Astrocyte of the spinal cord (primary cell): ENCODE measurements at places on chromosomes 7 and 10.

- DNase-seq = no peak
These were observed 46.4 kb downstream of the TBATA start for GRCh38 chr10:70738761-70739121.

GRCh38 chr10:78277314-78278057 lies 243.8 kb downstream of the RPS24 start:
- no peak for DNase-seq

DNA sequence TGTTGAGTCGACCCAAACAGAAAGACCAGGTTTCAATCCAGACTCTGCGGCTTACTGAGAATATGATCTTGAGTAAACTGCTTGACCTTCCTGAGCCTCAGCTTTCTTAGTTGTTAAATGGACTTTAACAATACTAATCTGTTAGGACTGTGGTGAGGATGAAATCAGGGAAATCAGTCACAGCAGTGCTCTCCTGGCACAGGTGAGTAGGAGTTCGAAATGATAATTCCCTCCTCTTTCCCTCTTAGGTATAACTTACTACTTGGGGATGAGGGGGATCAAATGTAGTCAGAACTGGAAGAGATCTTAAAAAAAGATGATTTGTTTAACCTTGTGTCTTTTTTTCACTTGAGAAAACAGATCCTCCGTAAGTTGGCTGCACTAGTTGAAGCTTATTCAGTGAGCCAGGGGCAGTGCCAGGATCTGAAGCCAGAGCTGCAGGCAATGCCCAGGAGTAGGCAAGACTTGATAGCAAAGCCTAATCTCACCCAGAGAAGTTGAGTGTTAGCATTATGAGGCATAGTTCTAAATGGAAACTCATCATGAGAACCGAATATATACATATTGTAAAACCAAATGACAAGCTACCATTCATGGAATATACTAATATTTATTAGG lies 1.8 kb upstream of the MAGI2 start:
- no peak for DNase-seq

GRCh38 chr7:93171606-93172226 lies 23.5 kb upstream of the SAMD9L start:
- no peak for DNase-seq

DNA sequence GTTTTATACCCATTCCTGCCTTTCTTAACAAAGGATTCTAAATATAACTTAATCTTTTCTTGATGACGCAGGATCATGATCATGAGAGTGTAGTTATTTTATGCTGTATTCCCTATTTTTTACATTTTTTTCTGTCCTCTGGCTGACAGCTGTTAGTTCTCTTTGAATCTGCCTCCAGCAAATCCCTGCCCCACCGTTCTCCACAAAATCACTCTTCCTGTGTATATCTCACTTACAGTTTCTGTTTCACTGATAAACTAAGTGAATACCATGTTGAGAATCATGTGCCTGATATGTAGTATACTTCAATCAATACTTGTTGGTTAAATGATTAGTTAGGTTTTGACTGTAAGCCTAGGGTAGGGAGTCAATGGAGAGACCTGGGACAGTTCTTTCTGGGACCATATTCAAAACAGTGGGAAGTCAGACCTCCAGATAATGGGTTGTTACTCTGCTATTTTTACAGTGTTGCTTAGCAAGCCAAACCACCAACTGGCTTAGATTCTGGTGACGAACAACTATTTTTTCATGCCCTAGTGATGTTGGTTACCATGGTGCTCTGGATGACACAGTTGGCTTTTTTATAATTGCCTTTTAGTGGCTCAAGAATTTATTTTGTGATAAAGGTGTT lies 12.8 kb downstream of the CNNM1 start:
- peak; percentile 66 for DNase-seq

- no peak for DNase-seq
These were observed 17.1 kb upstream of the MACROH2A2 start for GRCh38 chr10:70035531-70035930.

DNA sequence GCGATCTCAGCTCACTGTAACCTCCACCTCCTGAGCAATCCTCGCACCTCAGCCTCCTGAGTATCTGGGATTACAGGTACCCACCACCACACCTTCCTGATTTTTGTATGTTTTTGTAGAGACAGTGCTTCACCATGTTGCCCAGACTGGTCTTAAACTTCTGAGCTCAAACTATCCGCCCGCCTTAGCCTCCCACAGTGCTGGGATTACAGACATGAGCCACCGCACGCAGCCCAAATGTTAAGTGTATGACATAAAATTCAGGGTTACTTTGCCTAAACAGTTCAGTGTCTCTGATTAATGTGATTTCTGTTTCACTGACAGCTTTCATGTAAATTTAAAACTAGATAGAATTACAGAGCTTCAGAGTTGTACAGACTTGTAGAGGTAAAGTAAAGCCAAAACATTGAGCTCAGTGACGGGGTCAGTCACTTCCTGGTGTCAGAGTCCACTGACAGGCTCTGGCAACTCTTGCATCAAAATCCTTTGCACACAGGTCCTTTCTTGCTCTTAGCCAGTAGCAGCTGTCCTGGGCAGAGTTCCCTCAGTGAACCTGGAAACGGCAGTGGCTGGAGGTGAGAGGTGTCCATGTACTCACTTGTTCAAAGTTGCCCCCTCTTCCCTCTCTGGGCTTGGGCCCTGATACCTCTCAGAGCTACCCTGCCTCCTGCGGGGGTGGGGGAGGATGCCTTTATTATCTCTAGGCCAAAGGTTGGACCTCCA lies 33.7 kb downstream of the MGMT start:
- no peak for DNase-seq

GRCh38 chr10:61543831-61544230 lies 90.7 kb upstream of the TMEM26 start:
- DNase-seq = no peak

DNA sequence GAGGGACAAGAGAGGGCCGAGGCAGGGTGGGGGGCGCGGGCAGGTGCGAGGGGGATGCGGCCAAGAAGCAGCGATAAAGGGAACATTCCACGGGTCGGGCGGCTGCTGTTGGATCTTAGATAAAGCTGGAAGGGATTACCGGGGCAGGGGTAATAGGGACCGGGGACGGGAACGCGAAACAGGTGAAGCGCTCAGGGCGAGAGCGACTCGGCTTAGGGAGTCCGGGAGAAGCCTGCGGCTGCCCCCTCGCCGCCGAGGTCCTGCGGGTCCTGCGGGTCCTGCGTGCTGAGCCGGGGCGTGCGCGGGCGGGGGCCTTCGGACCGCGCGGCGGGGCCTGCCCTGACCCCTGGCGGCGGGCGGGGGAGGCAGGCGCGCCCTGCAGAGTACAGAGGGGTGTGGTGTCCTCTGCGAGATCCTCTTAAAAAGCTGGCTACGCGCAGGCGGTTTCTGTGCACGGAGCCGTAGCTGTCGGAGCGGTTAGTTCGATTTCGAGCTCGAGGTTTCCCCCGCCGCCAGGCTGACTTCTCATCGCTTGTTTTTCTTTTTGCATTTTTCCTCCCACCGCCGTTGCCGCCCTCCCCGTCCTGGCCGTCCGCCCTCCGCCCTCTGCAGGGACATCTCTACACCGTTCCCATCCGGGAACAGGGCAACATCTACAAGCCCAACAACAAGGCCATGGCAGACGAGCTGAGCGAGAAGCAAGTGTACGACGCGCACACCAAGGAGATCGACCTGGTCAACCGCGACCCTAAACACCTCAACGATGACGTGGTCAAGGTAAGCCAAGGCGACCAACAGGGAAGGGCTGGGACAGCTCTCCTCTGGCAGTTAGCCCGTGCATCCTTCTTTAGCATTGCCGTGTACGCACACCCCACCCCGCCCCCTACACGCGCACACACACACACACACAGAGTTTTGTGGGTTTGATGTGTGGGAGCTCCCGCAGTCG lies 1.4 kb downstream of the CAV1 start:
- DNase-seq = peak; percentile 89

GRCh38 chr7:112510001-112510742 lies 29.4 kb downstream of the LSMEM1 start:
- peak; percentile 79 for DNase-seq

GRCh38 chr10:128527711-128528110 lies 401.5 kb upstream of the MKI67 start:
- DNase-seq = no peak

DNA sequence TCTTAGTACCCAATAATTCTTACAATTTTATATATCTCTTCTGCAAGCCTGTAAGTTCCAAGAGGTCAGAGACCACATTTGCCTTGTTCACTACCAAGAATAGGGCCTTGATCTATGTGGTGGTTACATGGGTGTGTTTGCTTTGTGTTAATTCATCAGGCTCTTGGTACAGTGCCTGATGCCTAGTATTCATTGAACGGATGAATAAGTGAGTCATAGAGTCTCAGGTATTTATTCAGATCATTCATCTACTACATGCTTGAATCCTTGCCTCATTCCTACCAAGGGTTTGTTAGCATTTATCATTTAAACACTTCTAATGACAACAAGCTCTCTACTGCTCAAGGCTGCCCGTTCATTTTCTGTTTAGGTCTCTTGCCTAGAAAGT lies 11.3 kb upstream of the SGPL1 start:
- DNase-seq = peak; percentile 69

GRCh38 chr10:70223728-70224127 lies 9.5 kb downstream of the PPA1 start:
- no peak for DNase-seq

GRCh38 chr7:99112097-99112496 lies 31.8 kb downstream of the SMURF1 start:
- DNase-seq = no peak

DNA sequence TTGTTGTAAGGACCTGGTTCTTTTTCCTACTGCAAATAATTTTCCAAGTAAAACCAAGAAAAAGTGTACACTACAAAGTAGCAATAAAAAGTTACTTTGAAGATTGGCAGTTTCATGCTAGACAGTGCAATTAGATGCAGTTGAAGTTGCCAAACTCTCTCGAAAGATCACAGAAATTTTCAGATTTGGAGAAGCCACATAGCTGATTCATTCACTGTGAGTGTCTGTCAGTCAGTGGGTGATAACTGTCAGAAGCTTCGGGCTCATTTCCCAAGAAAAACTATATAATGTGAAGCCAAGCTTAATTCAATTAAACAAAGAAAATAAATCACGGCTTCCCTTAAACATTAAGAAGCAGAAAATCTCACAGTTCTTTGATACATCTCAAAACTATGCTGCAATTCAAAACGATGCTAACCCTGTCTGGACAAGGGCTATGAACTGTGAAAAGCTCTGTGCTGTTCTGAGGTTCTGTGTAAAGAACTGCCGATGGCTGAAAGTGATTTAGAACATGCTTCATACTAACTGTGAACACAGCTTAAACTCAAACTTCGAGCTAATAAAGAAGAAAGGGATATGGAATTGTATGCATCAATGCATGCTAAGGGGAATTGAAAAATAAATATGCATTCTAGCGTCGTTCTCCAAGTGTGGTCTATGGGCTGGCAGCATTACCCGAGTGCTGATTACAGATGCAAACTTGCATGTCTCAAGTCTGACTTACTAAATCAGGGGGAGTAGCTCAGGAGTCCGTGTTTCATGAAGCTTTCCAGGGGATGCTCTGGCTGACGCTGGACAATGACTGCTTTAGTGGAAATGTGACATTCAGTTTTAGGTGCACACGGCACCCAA lies 557.4 kb downstream of the CALN1 start:
- no peak for DNase-seq

- peak; percentile 11 for DNase-seq
These were observed 523 bp upstream of the CDH23 start for GRCh38 chr10:71396084-71396710.

DNA sequence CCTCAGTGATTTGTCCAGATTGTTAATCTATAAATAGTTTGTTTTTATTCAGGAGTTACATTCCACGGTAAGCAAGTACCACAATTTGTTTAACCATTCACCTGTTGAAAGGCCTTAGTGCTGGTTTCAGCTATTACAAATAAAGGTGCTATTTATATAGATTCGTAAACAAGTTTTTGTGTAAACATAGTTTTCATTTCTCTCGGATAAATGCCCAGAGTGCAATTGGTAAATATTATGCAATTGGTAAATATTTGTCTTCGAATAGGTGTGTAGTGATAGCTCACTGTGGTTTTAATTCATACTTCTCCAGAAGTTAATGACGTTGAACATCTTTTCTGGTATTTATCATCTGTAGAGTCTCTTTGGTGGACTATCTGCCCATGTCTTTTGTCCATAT lies 76.4 kb upstream of the RSU1 start:
- no peak for DNase-seq

GRCh38 chr7:49823566-49823965 lies 50.1 kb downstream of the VWC2 start:
- no peak for DNase-seq

GRCh38 chr7:15829691-15830090 lies 143.2 kb upstream of the MEOX2 start:
- DNase-seq = no peak

GRCh38 chr10:11448545-11449244 lies 162.8 kb downstream of the USP6NL start:
- DNase-seq = no peak

GRCh38 chr7:80827239-80827633 lies 91.6 kb downstream of the SEMA3C start:
- DNase-seq = no peak

DNA sequence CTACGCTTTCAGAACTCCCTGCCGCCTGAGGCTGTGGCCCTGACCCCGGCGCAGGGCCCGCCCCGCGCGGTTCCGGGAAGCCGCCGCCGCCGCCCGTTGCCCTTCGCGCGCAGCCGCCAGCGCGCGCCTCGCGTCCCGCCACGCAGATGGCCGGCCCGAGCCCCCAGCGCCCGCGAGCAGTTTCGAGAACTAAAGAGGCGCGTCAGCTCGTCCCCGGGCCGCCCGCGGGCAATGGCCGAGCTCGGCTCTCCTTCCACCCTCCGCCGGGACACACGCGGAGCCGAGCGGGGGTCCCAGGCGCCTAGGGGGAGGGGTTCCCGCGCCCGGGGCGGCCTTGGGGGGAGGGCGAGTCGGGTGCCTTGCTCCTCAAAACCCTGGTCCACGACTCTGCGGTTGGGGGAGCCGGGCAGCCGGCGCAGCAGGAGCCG lies 1.8 kb downstream of the HNRNPF start:
- peak; percentile 37 for DNase-seq

- DNase-seq = no peak
These were observed 51.3 kb downstream of the USP6NL start for GRCh38 chr10:11560076-11560709.

- no peak for DNase-seq
These were observed 73.4 kb downstream of the PAPSS2 start for GRCh38 chr10:87733081-87733480.

GRCh38 chr10:23402856-23403255 lies 36.0 kb upstream of the OTUD1 start:
- no peak for DNase-seq

- DNase-seq = no peak
These were observed 218.3 kb upstream of the GRB10 start for GRCh38 chr7:51000956-51001355.

DNA sequence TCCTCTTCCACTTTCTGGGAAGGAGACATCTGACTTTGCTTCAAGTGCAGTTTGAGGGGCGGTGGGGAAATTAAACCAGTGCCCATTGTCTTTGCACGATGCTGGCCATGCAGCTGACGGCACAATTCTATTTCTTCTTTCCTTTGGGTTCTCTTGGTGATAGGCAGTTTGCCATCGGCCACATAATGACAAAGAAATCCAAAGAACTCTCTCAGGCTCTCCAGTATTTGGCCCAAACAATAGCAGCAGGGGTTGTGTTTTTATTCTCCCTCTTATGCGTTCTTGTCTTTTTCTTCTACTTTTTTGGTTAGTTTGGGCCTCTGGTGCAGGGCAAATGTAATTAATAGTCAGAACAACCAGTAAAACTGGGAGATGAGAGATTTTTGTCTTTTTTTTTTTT lies 147.0 kb downstream of the EMX2 start:
- DNase-seq = no peak

GRCh38 chr7:5426226-5426475 lies 2.5 kb upstream of the TNRC18 start:
- DNase-seq = peak; percentile 70
